Gastroesophageal sphincter (tissue), 4 donors: ENCODE measurements at places on chromosomes 7 and 10.
A peak's percentile ranks its signal among the peaks of the same experiment; 100 is the strongest.

DNA sequence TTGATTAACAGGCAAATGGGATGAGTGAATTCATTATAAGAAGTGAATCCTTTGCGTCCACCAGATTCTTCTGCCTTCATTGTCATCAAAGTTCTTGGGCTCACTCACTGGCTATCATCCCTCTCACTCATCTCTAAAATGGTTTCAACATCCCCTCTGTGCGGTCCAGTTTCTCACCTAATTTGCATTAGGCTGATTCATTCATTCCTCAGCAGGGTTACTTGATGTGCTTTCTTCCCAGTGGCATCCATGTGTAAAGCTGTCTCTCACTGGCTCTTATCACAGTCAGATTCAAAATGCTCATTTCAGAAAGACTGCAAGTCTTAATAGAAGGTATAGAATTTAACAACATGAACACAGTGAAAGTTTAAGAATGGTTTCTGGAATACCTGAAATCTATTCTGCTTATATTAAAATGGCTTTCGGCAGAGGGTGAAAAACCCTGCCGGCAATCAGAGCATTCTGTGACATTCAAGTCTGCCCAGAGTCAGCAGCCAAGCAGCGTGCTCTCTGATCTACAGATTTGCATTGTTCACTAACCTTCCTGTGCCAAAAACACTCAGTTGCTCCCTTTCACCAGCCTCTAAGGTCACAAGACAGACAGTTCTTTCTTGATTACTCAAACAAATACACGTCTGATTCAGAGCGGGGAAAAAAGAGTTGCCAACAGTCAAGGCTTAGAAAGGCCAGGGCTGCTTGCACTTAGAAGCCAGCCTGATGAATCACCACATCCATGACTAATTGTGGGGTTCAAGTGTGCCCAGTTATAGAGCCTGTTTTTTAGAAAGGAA lies 106.7 kb downstream of the TES start:
- peak; percentile 91 for ATAC-seq

GRCh38 chr10:15515202-15515601 lies 144.1 kb upstream of the FAM171A1 start:
- ATAC-seq: peak; percentile 39

DNA sequence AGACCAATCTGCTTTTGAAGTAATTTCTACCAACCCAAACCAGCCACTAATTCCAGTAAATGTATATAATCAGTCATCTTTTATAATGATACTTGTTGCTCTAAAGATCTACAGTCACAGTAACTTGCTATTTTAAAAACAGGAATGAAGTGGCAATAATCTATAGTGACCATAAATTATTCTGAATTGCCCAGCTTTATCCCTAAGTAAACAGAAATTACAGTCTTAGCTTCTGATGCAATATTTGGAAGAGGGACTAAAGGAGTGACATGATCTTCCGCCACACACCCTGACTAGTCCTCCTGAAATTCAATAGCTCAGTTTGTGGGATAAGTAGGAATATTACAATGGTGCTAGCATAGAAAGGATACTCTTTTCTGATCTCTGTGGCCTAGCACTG lies 96.1 kb downstream of the ATE1 start:
- ATAC-seq: no peak

- no peak for ATAC-seq
These were observed 11.6 kb downstream of the MTPN start for GRCh38 chr7:135965602-135966001.
